Effector memory CD8-positive, alpha-beta T cell (primary cell): ENCODE measurements at places on chromosomes 7 and 10.

DNA sequence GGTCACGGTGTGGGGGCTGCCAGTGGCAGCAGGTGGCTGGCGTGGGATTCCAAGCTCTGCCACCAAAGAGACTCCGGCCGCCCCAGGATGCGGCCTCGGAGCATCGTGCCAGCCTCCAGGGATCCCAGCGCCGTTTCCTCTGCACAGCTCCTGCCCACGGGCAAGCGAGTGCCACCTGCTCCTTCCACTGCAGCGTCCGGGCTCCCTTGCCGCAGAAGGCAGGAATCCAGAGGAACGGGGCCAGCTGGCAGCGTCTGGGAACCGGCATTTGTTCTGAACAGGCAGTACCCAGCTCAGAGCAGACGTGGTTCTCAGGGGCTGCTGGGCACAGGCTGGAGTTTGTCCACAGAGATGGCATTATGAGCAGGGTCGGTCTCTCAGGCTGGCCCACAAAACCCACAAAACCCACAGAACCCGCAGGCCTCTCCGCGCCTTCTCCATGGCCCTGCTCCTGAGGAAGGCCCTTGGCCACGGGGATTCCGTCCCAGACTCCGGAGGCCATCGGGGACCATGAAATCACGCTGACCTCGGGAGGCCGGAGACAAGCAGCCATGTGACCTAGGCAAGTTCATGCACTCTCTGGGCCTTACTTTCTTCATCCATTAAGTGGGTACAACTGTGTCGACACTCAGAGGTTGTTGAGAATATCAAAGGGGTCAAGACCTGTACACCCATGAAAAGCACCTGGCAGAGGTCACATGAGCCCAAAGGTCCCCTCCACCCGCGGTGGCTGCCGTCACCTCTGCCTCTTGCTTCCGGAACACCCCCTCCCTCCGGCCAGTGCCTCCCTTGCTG lies 72.1 kb upstream of the TNRC18 start:
- no peaks in the 10 kb centered on the region for H3K27me3 ChIP-seq
- peak overlapping the region; percentile 52 for H3K4me3 ChIP-seq
- peaks cover 5% of the 10 kb centered on the region for H3K4me1 ChIP-seq

- no peak overlapping the region for H3K27ac ChIP-seq
- DNase-seq = no peak
- no peaks in the 10 kb centered on the region for H3K4me1 ChIP-seq
- H3K36me3 ChIP-seq = peaks cover 4% of the 10 kb centered on the region
Measured at GRCh38 chr7:30184791-30185487, 50.2 kb downstream of the MTURN start.

DNA sequence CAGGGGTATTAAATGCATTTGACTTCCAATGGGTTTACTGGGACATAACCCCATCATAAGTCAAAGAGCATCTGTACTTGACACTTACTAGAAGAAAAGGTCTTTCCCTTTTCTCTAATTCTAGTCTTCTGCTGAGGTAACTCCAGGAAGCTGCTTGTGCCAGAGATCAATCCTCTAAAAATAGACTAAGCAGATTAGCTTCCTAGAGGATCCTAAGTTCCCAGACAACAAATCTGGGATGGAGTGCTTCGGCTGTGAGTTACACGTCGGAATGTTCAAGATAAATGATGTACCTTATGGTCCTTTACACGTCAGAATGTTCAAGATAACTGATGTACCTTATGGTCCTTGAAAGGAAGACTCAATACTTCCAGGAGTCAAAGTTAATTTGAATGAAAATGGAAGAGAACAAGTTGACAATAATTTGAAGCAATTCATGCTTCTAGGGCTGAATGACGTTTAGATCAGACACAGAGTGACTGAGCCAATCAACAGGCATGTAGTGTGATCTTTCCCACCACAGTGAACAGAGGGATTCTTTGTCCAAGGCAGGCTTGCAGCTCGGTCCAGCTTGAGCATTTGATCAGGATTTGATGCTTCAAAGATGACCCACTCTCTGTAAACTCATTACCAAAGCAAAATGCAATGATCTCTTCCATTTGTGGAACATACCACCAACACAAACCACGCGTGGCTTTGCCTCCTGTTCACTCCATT lies 63.8 kb downstream of the SLC37A3 start:
- peaks cover 11% of the 10 kb centered on the region for H3K36me3 ChIP-seq
- no peaks in the 10 kb centered on the region for H3K4me1 ChIP-seq
- peak overlapping the region; percentile 1 for H3K27ac ChIP-seq
- DNase-seq = no peak
- no peak overlapping the region for H3K4me3 ChIP-seq

GRCh38 chr10:35533565-35533964 lies 71.6 kb upstream of the GJD4 start:
- peaks cover 14% of the 10 kb centered on the region for H3K4me1 ChIP-seq
- H3K4me3 ChIP-seq = no peak overlapping the region
- no peak overlapping the region for H3K27ac ChIP-seq
- DNase-seq = no peak
- no peaks in the 10 kb centered on the region for H3K27me3 ChIP-seq
- H3K36me3 ChIP-seq = peaks cover 51% of the 10 kb centered on the region

GRCh38 chr10:43196131-43196980 lies 58.1 kb downstream of the CSGALNACT2 start:
- H3K27ac ChIP-seq = peak overlapping the region; percentile 59
- no peaks in the 10 kb centered on the region for H3K27me3 ChIP-seq
- DNase-seq = no peak
- peaks cover 26% of the 10 kb centered on the region for H3K36me3 ChIP-seq
- no peaks in the 10 kb centered on the region for H3K4me1 ChIP-seq

DNA sequence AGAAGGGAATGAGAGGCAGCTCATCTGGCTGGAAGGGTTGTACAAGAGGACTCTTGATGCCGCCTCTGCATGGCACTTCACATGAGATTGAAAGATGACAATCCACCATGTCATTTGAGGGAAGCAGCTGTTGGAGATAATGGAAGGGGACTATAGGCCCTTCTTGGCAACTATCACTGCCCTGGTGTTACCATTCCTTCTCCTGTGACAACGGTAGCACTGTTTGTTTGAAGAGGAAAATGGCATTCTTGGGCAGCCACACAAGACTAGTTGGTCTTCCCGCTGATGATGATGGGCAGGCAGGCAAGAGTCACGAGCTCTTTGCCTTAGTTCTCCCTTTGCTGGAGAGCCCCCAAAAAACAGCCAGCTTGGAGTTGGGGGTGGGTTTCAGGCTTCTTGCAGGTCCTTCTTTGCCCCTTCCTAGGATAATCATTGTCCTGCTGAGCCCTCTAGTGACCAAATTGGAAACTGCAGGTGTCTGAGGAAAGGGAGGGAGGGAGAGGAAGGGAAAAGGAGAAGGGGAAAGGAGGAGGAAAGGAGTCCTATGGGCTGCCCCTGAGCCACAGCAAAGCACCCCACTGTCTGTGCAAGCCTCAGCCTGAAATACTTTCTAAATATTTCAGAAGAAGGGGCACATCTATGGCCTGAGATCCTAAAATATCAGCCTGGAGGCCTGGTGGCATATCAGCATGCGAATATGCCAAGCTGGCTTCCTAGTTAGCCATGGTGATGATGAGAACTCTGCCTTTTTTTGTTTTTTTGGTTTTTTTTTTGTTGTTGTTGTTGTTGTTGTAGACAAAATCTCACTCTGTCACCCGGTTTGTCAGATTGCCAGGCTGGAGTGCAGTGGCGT lies 165.6 kb upstream of the KMT2E start:
- DNase-seq = peak; percentile 51
- no peaks in the 10 kb centered on the region for H3K4me1 ChIP-seq
- H3K27ac ChIP-seq = no peak overlapping the region

DNA sequence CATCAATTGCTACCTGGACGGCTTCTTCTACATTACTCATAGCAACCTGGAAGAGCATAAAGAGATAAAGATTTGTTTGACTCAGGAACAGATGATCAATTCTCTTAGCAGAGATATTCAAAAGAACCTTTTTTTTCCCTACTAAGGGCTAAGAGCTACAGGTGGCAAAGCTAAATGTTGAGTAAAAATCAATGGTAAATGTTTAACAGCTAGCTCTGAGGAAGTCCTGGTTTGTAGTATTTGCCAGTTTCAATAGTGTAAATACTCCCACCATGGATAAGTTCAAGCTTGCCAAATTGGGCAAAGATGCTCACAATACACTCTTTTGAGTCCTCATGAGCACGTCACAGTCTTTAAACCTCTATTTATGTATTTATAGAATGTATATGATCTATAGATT lies 64.0 kb downstream of the AKR1E2 start:
- no peak for DNase-seq
- H3K27me3 ChIP-seq = peaks cover 42% of the 10 kb centered on the region
- no peak overlapping the region for H3K4me3 ChIP-seq
- H3K4me1 ChIP-seq = no peaks in the 10 kb centered on the region
- no peaks in the 10 kb centered on the region for H3K36me3 ChIP-seq

DNA sequence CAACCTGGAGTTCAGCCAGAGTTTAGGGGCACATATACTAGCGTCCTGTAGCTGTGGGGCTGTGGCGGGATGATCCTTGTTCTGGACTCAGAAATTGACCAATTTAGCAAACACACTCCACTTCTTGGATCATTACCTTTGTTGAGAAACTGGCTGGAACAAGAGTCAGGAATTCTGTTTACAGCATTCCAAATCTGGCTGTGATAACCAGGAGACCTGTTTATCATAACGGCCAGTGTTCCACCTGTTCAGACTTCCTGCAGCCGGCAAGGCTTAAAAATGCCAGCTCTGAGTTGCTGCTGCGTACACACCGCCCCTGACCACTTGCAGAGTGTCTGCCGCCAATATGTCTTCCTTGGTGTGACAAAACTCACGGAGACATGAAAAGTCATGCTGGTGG lies 64.8 kb downstream of the ARMC3 start:
- H3K36me3 ChIP-seq = peaks cover 4% of the 10 kb centered on the region
- no peak for DNase-seq
- peaks cover 3% of the 10 kb centered on the region for H3K4me1 ChIP-seq
- H3K27me3 ChIP-seq = peaks cover 55% of the 10 kb centered on the region
- H3K27ac ChIP-seq = no peak overlapping the region
- H3K4me3 ChIP-seq = no peak overlapping the region

GRCh38 chr7:153920897-153921296 lies 131.3 kb upstream of the DPP6 start:
- no peak overlapping the region for H3K27ac ChIP-seq
- no peaks in the 10 kb centered on the region for H3K27me3 ChIP-seq
- no peaks in the 10 kb centered on the region for H3K36me3 ChIP-seq

DNA sequence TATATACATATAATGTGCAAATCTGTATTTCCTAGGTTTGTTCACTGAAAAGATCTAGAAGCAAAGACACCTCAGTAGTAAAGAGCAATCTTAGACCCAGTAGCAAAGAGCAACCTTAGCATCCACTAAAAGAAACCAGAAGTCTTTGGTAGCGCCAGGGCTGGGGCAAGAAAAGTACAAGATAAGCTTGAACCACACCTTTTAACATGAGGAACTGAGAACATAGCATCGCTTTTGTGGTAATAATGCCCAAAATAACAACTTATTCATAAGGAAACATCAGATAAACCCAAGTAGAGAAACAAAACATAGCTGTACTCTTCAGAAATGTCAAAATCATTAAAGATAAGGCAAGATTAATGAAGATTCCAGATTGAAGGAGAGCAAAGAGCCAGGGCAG lies 173.4 kb downstream of the IMMP2L start:
- DNase-seq = no peak
- no peak overlapping the region for H3K27ac ChIP-seq
- no peaks in the 10 kb centered on the region for H3K36me3 ChIP-seq

DNA sequence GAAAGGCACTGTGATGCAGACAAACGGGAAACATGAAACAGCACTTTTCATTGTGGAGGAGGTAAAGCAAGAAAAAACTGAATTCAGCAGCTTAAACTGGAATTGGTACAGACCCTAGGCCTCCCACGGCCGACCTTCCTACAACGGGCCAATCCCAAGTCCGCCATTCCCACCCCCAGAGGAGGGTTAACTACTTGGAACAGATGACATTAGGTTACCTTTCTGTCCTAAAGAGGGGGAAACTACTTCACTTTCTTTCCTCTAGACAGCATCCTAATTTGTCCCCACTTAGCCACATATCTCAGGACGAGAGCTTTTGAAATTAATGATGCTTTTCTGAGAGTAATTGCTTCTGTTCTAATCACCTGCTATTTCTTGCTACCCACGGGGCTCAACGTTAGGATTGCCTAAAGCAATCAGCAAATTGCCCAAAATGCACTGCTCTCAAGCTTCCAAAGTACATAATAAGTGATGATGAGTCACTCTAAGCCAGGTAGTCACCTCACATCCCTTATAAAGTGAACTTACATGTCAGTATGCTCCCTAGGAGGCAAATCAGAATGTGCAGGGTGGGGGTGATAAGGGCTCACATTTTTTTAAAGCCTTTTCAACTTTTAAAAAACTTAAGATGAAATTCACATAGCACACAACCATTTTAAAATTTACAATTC lies 36.7 kb downstream of the LSM5 start:
- no peak overlapping the region for H3K4me3 ChIP-seq
- no peaks in the 10 kb centered on the region for H3K36me3 ChIP-seq
- H3K27ac ChIP-seq = no peak overlapping the region

DNA sequence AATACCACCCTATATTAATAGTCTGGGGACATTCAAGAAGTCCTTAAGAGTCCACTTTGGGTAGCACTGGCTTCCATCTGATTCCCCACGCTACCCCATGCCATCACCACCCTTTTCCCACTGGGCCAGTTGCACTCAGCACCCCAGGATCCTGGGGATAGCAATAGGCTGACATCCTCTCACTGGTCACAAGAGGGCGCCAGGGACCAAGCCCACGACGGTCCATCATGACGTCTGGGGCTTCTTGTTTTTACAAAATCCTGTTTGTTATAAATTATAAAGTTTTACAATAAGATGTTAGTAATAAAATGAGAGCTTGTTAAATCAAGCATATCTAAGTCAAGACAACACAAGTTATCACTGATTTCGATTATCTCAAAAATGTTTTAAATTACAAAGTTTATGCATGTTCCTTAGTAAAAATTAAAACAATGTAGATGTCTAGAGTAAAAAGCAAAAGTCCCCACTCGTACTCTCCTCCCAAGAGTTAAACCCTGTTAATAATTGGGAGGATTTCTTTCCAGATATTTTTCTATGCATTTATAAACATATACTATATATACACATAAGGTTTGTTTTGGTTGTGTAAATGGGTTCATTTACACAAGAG lies 15.4 kb downstream of the GPNMB start:
- H3K4me3 ChIP-seq = no peak overlapping the region
- H3K36me3 ChIP-seq = no peaks in the 10 kb centered on the region
- H3K4me1 ChIP-seq = no peaks in the 10 kb centered on the region
- DNase-seq = peak; percentile 39

- H3K4me3 ChIP-seq = peak overlapping the region; percentile 76
- H3K4me1 ChIP-seq = peaks cover 75% of the 10 kb centered on the region
- H3K27ac ChIP-seq = peak overlapping the region; percentile 86
- no peaks in the 10 kb centered on the region for H3K27me3 ChIP-seq
- DNase-seq = no peak
Measured at GRCh38 chr7:130908345-130909160, 174.5 kb upstream of the KLF14 start.
